ENCODE measurements at places on chromosomes 2 and 18.

DNA sequence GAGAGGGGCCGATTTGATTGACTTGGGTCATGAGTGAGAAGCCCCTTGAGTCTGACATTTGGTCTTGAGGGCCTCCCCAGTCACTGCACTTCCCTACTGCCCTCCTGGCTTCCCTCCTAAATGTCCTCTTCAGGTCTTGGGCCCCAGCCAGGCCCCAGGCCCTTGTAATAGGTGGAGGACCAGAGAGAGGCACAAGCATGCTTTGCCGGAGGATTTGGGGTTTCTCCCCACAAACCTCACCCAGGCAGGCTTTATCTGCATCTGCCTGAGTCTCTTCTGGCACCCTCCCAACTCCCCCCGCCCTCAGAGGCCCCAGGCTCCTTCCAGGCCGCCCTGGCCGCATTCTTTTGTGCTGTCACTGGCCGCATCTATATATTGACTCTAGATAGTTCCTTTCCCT is 270.7 kb downstream of the HAUS1 start:
- no peak for DNase-seq

DNA sequence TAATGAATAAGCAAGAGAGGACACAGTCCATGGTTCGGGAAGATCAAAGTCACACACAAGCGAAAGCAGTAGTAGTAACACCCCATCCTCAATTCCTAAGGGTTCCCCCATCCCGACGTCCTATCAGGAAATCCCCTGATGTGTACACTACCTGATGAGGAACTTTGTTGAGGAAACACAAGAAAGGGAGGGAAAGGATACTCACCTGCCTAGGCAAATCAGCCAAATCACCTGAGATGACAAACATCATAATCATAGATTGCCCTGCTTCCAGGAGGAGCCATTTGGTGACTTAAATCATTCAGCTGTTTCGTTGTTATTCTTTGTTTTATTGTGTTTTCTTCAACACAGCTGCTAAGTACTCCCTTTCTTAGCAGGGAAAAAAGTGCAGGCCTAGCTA is 55.5 kb upstream of the SPOPL start:
- no peak for DNase-seq

GRCh38 chr18:70425236-70425635 is 136.4 kb downstream of the SOCS6 start:
- no peak for DNase-seq

GRCh38 chr2:138475277-138475776 is 26.2 kb upstream of the SPOPL start:
- DNase-seq: no peak

GRCh38 chr2:171541202-171541887 is 19.1 kb downstream of the CYBRD1 start:
- DNase-seq: no peak

- no peak for DNase-seq
Measured at GRCh38 chr2:112194482-112194881, 56.3 kb downstream of the FBLN7 start.
